ENCODE measurements at places on chromosomes 2 and 18.

- peak overlapping the region; percentile 33 for H3K27ac ChIP-seq
- H3K4me1 ChIP-seq = peaks cover 14% of the 10 kb centered on the region
- no peaks in the 10 kb centered on the region for H3K27me3 ChIP-seq
- no peak for DNase-seq
- peak overlapping the region; percentile 67 for H3K4me3 ChIP-seq
Measured at GRCh38 chr2:24085200-24085489, 511 bp upstream of the TP53I3 start.

DNA sequence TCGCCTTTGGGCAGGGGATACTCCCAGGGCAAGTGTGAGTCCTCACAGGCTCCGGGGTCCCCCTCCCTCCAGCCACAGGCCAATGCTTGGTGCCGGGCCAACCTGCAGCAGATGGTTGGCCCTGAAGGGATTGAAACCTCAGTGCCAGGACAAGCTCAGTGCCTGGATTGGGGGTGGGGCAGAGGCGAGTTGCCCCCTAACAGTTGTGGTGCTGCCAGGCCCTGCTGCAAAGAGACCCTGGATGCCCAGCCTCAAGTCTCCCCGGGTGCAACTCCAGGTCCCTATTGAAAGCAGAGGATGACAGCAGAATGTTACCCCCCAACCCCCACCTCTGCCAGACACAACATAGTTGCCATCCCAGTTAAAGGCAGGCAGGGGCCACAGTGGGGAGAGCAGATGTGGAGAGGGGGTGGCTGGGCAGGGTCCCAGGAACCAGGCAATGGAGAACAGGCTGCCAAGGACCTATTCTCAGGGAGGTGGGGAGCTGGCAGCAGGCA lies 9.5 kb upstream of the RNF103 start:
- no peak overlapping the region for H3K27ac ChIP-seq
- H3K27me3 ChIP-seq = no peaks in the 10 kb centered on the region
- H3K4me1 ChIP-seq = no peaks in the 10 kb centered on the region
- DNase-seq = no peak
- H3K36me3 ChIP-seq = no peaks in the 10 kb centered on the region
- H3K4me3 ChIP-seq = no peak overlapping the region

GRCh38 chr18:61334491-61334850 lies 1.2 kb downstream of the CDH20 start:
- H3K27ac ChIP-seq = no peak overlapping the region
- no peak overlapping the region for H3K4me3 ChIP-seq
- no peaks in the 10 kb centered on the region for H3K36me3 ChIP-seq

- no peaks in the 10 kb centered on the region for H3K36me3 ChIP-seq
- no peak for DNase-seq
- no peaks in the 10 kb centered on the region for H3K27me3 ChIP-seq
- H3K4me1 ChIP-seq = no peaks in the 10 kb centered on the region
- no peak overlapping the region for H3K27ac ChIP-seq
Measured at GRCh38 chr18:7990670-7991069, 423.6 kb downstream of the PTPRM start.

GRCh38 chr2:48016225-48017019 lies 110.1 kb upstream of the FBXO11 start:
- H3K4me3 ChIP-seq = no peak overlapping the region
- H3K27me3 ChIP-seq = no peaks in the 10 kb centered on the region
- no peak for DNase-seq

DNA sequence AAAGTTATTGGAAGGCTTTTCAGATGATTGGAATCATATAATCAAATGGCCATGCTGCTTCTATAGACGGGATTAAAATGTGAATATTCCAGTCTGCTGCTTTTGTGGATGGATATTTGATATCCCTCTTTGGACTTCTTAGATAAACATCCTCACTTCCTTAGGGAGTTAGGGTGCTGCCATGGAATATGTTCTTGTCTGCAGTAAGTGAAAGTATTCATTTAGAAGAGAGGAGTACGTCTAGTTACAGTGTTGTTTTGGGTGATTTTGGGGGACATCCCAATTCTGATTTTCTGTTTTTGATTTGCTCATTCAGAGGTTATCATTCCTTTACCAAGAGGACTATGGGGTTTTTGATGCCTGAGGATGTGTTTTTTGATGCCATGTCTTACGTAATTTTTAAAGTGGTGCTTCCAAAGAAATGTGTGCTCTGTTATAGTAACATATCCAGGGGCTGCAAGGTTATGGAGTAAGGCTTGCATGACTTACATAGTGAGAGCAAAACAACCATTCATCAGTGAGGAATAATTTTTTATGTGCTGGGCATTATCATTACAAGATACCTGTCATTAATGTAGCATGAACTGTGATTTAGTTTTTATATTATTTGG lies 33.6 kb downstream of the ASXL3 start:
- H3K4me3 ChIP-seq = no peak overlapping the region
- H3K4me1 ChIP-seq = no peaks in the 10 kb centered on the region
- H3K27me3 ChIP-seq = no peaks in the 10 kb centered on the region

- H3K27ac ChIP-seq = no peak overlapping the region
- H3K27me3 ChIP-seq = no peaks in the 10 kb centered on the region
- no peaks in the 10 kb centered on the region for H3K36me3 ChIP-seq
- no peaks in the 10 kb centered on the region for H3K4me1 ChIP-seq
- H3K4me3 ChIP-seq = no peak overlapping the region
Measured at GRCh38 chr2:17318013-17318412, 200.2 kb downstream of the RAD51AP2 start.

DNA sequence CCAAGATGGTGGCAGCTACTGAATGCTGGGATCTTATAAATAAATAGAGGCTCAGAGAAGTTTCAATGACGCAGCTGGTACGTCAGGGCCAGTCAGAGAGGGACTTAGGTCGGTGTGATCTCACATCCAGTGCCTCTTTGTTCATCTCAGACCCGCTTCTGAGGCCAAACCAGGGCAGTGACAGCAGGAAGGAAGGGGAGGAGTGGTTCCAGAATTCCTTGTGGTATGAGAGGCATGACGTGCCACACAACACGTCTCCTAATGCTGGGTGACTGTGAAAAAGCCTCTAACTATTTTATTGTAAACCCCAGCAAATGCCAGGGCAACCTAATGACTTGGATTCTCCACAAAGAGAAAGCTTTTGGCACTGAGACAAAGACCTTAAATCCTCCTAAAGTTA lies 423.3 kb downstream of the LPIN1 start:
- H3K27me3 ChIP-seq = no peaks in the 10 kb centered on the region
- no peak overlapping the region for H3K4me3 ChIP-seq
- no peaks in the 10 kb centered on the region for H3K36me3 ChIP-seq
- peaks cover 24% of the 10 kb centered on the region for H3K4me1 ChIP-seq
- no peak overlapping the region for H3K27ac ChIP-seq
- DNase-seq = no peak

DNA sequence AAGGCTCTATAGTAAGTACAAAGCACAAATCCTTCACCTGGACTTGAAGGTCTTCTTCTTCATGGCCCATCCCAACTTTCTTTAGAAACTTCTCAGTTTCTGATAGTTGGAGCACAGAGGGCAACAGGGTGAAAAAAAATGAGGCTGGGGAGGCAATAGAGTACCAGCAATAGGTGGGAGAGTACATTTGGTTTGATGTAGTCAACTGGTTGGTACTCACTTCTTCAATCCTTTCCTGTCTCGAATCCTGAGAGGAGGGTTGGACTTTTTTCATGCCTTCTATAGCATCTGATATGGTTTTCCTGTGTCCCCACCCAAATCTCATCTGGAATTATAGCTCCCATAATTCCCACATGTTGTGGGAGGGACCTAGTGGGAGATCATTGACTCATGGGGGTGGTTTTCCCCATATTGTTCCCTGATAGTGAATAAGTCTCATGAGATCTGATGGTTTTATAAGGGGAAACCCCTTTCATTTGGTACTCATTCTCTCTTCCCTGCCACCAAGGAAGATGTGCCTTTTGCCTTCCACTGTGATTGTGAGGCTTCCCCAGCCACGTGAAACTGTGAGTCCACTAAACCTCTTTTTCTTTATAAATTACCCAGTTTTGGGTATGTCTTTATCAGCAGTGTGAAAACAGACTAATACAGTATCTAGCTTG lies 75.9 kb upstream of the LCLAT1 start:
- H3K4me3 ChIP-seq = no peak overlapping the region
- no peak for DNase-seq
- H3K36me3 ChIP-seq = no peaks in the 10 kb centered on the region
- no peak overlapping the region for H3K27ac ChIP-seq

- H3K36me3 ChIP-seq = no peaks in the 10 kb centered on the region
- no peak overlapping the region for H3K4me3 ChIP-seq
- H3K27ac ChIP-seq = no peak overlapping the region
Measured at GRCh38 chr2:216687646-216688045, 7.7 kb downstream of the IGFBP5 start.

DNA sequence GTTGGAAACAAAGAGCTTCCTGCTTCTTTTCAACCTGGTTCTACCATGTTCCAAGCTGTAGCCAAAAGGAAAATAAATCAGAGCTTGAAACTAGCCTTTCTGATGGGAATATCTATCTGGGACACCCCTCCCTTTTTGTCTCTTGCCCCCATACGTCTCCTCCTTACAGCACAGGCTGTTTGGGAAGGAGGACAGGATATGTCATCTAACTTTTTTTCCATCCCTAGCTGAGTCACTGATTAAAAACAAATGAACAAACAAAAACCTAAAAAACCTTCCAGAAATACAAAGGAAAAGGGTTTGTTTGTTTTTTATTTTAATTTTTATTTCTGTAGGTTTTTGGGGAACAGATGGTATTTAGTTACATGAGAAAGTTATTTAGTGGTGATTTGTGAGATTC lies 151.6 kb downstream of the FAM210A start:
- no peaks in the 10 kb centered on the region for H3K27me3 ChIP-seq
- H3K4me1 ChIP-seq = peaks cover 16% of the 10 kb centered on the region
- no peak overlapping the region for H3K4me3 ChIP-seq
- no peak overlapping the region for H3K27ac ChIP-seq

DNA sequence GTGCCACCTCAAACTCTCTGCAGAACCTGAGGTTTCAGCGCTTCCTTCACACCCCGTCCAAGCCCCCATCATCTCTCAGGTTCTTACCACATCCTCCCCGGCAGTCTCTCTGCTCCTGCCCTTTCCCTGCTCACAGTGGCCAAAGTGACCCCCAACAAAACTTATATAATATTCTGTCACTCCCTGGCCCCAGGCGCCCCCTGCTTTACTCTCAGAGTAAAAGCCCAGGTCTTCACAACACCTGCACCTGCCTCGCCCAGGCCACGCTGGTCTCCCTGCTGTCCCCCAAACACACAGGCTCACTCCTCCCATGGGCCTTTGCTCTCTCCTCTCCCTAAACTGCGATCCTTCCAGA lies 6.4 kb downstream of the ITGB1BP1 start:
- peaks cover 12% of the 10 kb centered on the region for H3K4me1 ChIP-seq
- no peak overlapping the region for H3K4me3 ChIP-seq
- H3K36me3 ChIP-seq = no peaks in the 10 kb centered on the region
- no peaks in the 10 kb centered on the region for H3K27me3 ChIP-seq
- no peak for DNase-seq

DNA sequence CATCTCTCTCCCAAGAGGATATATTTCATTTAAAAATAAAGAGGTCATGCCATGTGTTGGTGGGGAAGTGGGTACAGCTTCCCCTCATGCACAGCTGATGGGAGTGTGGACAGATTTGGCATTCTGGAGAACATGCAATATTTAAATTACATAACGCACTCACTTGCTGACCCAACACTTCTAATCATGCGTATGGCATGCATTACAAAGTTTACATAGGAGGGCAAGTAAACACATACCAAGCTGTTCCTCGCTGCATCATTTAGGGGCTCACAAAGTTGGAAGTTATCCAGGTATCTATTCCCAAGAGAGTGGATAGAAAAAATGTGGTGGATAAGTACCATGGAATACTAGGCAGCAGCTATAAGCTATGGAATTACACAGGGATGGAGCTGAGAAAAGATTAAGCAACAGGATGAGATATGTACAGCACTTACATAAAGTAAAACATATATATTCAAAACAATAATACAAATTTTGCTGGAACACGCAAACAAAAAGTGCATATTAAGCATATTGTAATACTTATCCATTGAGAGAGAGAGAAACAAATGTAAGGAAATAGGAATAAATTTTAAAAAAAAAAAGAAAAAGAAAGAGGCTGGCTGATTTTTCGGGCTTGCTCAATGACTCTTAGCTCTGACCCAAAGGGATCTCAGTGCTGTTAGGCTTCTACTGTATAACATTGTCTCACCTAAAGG lies 11.0 kb downstream of the CYP1B1 start:
- H3K4me3 ChIP-seq = no peak overlapping the region
- no peaks in the 10 kb centered on the region for H3K27me3 ChIP-seq
- DNase-seq = no peak
- H3K27ac ChIP-seq = no peak overlapping the region
- H3K4me1 ChIP-seq = no peaks in the 10 kb centered on the region
- no peaks in the 10 kb centered on the region for H3K36me3 ChIP-seq

GRCh38 chr2:189657867-189658266 lies 3.4 kb upstream of the ASNSD1 start:
- no peaks in the 10 kb centered on the region for H3K27me3 ChIP-seq
- peak overlapping the region; percentile 5 for H3K4me3 ChIP-seq
- peak; percentile 73 for DNase-seq
- peak overlapping the region; percentile 22 for H3K27ac ChIP-seq
- no peaks in the 10 kb centered on the region for H3K36me3 ChIP-seq

GRCh38 chr2:202102425-202103000 lies 29.5 kb downstream of the KIAA2012 start:
- H3K27ac ChIP-seq = no peak overlapping the region
- no peak for DNase-seq
- H3K36me3 ChIP-seq = no peaks in the 10 kb centered on the region

DNA sequence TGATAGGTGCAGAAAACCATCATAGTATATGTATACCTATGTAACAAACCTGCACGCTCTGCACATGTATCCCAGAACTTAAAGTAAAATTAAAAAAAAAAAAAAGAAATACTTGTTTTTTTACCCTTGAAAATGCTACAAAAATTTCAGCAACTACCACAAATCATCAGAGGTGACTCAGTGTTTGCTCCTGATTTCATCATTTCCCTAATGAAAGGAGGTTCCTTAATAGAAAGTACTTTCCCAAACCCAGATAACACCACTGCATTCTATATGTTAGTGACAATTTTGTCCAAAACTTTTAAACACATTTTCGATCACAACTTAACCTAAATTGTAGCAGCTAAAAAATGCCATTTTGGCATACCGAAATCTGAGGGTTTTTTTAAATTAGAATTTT lies 163.3 kb downstream of the SLC39A10 start:
- H3K27me3 ChIP-seq = no peaks in the 10 kb centered on the region
- H3K27ac ChIP-seq = no peak overlapping the region
- no peak overlapping the region for H3K4me3 ChIP-seq
- H3K4me1 ChIP-seq = no peaks in the 10 kb centered on the region
- H3K36me3 ChIP-seq = no peaks in the 10 kb centered on the region

DNA sequence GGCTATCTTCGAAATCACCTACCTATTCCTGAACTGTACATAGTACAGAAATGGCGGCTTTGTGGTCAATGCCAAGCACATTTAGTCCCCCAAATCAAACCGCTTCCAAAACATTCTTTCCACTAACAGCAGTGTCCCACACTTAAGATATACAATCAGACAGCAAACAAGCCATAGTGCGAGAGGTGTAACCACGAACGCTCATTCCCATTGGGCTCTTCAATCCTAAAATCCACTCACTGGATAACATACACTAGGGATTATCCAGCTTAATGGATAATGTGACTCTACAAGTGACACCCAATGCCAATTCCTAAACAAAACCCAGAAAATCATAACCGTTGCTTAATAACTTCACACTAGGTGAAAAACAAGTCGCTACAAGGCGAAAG lies 2.0 kb downstream of the XPO1 start:
- no peaks in the 10 kb centered on the region for H3K36me3 ChIP-seq
- no peaks in the 10 kb centered on the region for H3K27me3 ChIP-seq
- DNase-seq = no peak
- peak overlapping the region; percentile 79 for H3K27ac ChIP-seq
